ENCODE measurements at places on chromosomes 6 and 20.

GRCh38 chr6:56759521-56759920 is 116.8 kb upstream of the DST start:
- DNase-seq, result no peak

DNA sequence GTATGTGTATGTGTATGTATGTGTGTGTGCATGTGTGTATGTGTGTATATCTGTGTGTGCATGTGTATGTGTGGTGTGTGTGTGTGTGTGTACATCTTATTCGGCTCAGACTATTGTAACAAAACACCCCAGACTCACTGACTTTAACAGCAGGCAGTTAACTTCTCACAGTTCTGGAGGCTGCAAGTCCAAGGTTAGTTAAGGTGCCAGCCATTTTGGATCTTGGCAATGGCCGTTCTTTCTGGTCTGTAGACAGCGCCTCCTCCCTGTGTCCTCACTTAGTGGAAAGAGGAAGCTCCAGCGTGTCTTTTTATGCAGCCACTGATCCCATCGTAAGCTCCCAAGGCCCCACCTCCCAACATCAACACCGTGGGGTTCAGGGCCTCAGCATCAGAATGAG is 128.3 kb upstream of the THBS2 start:
- DNase-seq, result no peak

GRCh38 chr6:13453771-13454251 is 33.6 kb downstream of the GFOD1 start:
- no peak for DNase-seq

GRCh38 chr6:100892116-100892515 is 11.0 kb upstream of the ASCC3 start:
- DNase-seq, result no peak

DNA sequence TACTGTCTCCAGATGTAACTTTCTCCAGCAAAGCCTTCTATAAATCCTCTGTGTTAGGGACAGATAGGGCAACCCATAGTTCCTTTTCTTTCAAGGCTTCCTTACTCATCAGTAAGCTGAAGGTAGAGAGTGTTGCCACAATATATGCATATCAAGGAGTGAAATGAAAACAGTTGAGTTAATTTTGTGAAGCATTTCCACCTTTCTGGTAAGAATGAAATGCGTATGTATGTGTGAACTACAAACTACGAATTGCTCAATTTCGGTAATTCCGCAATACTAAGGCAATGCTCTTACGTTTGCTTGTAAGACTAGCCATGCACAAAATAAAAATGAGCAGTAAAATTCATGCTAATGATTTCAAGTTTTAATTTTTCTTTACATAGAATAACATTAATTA is 61.2 kb upstream of the HBS1L start:
- DNase-seq, result no peak

DNA sequence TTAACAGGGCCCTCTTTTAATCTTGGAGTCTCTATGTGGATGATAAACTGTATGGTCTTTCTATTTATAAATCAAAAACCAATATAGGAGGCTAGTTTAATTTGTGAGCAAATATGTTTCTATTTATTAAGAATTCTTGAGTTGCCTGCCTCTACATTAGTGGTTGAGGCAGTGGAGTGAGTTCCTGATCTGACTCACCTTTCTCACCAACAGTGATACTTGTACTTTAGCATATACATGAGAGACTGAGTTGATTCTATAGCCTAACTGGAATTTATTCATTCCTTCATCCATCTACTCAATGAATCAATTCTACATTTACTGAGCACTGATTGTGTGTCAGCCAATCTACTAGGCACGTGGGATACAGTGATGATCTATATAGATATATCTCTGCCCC is 126.9 kb downstream of the TRMT11 start:
- DNase-seq, result no peak

DNA sequence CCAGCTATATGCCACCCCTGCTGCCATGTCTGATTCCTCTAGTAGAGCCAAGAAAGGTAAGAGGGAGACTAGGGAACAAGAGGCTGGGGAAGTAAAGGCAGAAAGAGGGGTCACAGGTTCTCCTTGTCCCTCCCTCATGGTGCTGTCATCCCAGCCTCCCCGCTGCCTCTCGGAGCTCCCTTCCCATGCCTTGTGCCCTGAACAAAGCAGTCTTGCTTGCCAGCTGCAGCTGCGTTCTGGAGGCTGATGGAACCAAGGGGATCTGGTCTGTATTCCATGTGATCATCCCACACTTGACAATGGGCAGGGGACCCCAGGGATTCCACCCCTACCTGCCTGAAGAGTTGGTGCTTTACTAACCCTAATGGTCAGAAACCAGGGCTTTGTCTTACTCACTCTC is 61.4 kb downstream of the DAAM2 start:
- DNase-seq, result no peak

- DNase-seq, result peak; percentile 77
Measured at GRCh38 chr6:1436334-1437306, 47.2 kb downstream of the FOXF2 start.

DNA sequence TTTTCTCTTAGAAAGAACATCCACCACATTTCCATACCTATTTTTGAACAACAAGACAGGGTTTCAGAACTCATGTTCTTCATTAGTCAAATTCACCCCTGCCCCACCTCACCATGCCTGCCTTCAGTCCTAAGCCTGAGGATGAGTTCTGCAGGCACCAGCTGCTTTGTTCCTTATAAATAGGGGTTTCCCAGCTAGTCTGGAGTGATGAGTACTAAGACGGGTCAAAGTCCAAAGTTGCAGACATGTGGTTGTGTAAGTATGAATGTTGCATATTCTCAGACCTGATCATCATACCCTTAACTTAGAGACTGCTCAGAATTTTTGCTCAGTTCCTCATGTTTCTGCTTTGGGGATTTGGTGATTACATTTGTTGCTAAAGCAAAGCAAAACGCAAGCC is 257.7 kb upstream of the CDYL start:
- no peak for DNase-seq

DNA sequence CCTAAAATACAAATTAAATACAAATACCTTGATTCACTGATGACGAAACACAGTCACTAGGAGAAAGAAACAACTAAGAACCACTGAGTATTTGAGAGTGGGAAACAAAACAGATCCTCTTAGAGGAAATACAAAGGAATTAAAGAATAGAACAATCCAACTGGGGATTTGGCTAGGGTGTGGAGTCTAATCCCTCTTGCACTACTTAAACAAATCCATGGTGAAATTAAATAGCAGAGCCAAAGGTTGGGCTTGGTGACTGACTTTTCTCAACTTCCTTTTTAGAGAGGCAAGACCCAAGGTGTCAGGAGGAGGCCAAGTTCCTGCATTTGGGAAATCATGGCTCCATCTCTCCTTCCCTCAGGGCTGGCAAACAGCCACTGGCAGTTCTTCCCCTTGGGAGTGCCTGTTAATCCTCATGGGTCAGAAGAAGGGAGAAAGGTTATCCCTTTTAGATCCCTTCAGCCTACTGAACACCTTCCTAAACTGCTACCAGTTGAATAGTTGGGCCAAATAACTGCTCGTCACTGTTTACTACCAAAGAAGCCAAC is 101.2 kb upstream of the TRAF3IP2 start:
- no peak for DNase-seq

- DNase-seq, result no peak
Measured at GRCh38 chr6:8195040-8195713, 92.8 kb upstream of the EEF1E1 start.

- DNase-seq, result no peak
Measured at GRCh38 chr6:19860235-19860877, 23.2 kb downstream of the ID4 start.

GRCh38 chr6:110325197-110325596 is 33.0 kb downstream of the METTL24 start:
- no peak for DNase-seq

DNA sequence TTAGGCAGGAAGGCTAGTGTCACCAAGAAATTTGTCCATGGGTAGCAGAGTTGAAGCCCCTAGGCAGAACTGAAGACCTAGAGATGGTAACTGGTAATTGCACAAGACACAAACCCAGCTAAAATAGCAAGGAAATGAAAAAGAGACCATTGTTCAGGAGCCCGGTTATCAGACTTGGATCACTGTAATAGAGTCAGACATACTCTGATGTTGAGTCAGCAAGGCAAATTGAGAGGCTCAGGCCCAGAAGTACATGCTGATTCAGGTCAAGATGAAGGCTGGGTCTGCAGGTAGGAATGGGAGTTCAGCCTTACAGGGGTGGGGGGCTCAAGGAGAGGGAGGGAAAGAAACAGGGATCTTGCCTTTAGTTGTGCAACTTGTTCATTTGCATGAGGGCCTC is 6.5 kb upstream of the TMEM242 start:
- no peak for DNase-seq

GRCh38 chr6:43933148-43933885 is 163.3 kb downstream of the VEGFA start:
- no peak for DNase-seq

- no peak for DNase-seq
Measured at GRCh38 chr6:74415056-74415455, 719.1 kb downstream of the CD109 start.

DNA sequence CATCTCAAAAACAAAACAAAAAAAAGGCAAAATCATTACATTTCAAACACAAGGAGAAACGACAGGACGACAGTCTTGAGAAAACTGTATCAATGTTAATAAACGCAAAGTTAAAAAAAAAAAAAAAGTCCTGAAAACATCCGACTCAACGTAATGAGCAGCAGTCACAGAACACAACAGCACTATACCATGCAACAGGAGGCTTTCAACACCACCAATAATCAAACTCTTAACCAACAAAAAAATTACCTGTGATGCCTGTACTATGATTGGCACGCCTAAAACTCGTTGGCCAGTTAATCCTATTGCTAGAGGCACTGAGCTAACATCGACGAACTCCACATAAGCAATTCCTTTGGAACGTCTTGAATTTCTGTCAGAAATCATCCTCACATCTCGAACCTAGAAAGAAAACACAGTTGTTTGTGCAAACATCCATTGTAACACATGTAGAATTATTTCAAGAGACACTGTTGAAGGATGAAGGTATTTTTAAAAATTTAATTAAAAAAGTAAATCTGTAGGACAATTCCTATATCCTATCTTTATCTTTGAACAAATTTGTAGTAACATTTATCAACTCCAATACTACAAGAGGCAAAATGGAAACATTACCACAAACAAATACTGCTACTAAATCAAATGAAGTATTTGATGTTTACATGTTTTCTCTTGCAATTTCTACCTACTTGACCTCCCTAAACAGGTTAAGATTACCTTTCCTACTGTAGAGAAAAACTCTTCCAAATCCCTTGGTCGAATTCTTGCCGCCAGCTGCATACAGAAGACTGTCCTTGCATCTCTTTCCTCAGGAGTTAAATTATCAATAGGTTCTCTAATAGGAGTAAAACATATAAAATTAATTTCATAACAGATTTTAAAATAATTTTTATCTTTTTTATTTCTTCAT is 17.5 kb downstream of the RBM39 start:
- no peak for DNase-seq

GRCh38 chr6:41488433-41489119 is 57.6 kb upstream of the FOXP4 start:
- peak; percentile 92 for DNase-seq

- DNase-seq, result no peak
Measured at GRCh38 chr20:50455656-50456451, 54.3 kb upstream of the PTPN1 start.

All from HTR-8/SVneo (cell line).